A172 (cell line): ENCODE measurements at places on chromosomes 7 and 10. TPM values are rescaled to one million over a fixed set of nuclear protein-coding genes. Genes with fewer than 3 reads are reported as not detected.
A peak's percentile ranks its signal among the peaks of the same experiment; 100 is the strongest.

GRCh38 chr7:79709574-79710409 is 256.3 kb upstream of the MAGI2 start:
- DNase-seq: peak; percentile 81

DNA sequence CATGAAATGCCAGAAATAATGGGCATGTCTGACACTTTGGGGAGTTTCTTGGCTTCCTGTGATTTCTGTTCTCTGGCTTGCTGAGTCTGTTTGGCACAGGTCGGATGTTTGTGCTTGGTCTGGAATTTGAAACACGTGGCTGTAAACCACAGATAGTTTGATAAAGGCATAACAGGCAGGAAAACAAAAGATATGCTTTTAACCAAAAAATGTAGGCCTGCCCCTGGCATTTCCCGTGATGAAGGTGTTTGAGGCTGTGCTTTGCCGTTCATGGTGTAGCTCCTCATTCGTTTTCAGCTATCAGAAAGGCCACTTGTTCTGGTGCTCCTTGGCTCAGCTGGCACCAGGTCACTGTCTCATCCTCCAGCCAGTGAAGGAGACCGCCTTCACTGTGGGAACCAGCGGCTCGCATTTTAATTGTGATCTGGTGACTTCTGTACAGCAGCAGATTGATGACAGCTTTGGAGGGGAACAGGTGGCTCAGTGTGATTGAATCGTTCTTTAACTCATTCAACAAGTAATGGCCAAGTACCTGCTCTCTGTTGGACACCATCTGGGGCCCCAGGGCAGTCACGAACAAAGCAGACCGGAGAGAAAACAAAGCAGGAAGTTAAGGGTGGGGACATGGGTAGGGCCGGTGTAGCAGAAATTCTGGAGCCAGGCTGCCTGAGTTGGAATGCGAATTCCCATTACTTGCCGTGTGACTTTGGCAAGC is 111.5 kb downstream of the CCNY start:
- DNase-seq: peak; percentile 87

MRM2 gene
- total RNA-seq: 62.2 TPM in 2 replicates

- DNase-seq: no peak
These were observed 619 bp upstream of the LMTK2 start for GRCh38 chr7:98105942-98106544.

MUC3A gene
- not detected in 2 replicates for total RNA-seq

- DNase-seq: no peak
These were observed 72.5 kb upstream of the NKX6-2 start for GRCh38 chr10:132858121-132859081.

DNA sequence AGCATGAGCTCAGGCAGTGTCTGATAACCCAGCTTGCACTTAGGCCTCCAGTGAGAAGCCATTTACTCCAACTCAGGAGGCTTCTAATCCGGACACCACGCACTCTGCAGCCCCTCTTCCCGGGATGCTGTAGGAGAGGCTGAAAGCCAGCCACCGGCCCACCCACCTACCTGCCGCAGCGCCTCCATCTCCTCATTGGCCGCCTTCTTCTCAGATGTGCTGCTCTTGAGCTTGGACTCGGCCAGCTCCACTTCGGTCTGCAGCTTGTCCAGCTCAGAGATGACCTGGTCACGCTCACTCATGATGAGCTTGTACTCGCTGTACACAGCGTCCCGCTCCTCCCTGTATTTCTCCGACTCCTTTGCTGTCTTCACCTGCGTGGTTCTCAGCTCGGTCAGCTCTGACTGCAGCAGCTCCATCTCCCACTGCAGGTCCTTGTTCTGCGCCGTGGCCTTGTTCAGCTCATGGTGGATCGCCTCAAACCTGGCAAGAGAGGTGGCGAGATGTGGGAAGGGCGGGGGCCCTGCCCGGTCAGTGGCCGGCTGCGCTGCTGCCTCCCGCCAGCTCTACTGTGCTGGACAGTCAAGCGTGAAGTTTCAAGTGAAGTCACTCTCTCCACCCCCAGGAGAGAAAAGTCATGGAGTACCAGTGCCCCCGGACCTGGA is 84.7 kb downstream of the DLG5 start:
- DNase-seq: no peak

VPS26A gene
- total RNA-seq: 46.3 and 46.6 TPM in 2 replicates

GRCh38 chr7:157627033-157627432 is 290.2 kb downstream of the DNAJB6 start:
- DNase-seq: no peak

- DNase-seq: no peak
These were observed 13.4 kb upstream of the DNAAF5 start for GRCh38 chr7:713139-713457.

SPDYE8 gene
- not detected in 2 replicates for total RNA-seq

GRCh38 chr10:82148764-82149163 is 273.8 kb downstream of the NRG3 start:
- peak; percentile 15 for DNase-seq

GRCh38 chr10:49212783-49213182 is 24.6 kb upstream of the TMEM273 start:
- DNase-seq: no peak

SKIDA1 gene
- 0.53 and 2.4 TPM in 2 replicates for total RNA-seq

PKD1L1 gene
- total RNA-seq: 0.69 TPM in 1 of 2 replicates, not detected in the other

- no peak for DNase-seq
These were observed 44.3 kb upstream of the MSMB start for GRCh38 chr10:46090258-46090812.

UNCX gene
- not detected in 2 replicates for total RNA-seq

TAF6 gene
- 56.2 and 57.3 TPM in 2 replicates for total RNA-seq

HIBADH gene
- 120 and 123 TPM in 2 replicates for total RNA-seq

DNA sequence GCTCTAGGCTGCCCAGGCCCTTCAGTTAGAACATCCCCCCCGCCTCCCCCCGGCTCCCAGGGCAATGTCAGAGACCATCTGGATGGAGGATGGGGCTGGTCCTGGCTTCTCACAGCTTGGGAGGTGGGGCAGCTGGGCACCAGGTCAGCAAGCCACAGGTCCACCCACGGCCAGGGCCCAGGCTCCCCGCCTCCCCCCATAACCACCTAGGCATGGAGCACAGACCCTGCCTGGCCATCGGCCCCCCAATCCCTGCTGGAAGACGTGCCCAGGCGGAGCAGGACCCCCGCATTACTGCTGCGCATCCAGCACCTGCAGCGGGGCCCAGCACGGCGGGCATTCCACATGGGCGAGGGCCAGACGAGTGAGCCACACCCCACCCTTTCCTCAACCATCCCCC is 169.6 kb downstream of the ELFN1 start:
- DNase-seq: no peak

DOCK1 gene
- total RNA-seq: 20.3 and 29.8 TPM in 2 replicates

DNA sequence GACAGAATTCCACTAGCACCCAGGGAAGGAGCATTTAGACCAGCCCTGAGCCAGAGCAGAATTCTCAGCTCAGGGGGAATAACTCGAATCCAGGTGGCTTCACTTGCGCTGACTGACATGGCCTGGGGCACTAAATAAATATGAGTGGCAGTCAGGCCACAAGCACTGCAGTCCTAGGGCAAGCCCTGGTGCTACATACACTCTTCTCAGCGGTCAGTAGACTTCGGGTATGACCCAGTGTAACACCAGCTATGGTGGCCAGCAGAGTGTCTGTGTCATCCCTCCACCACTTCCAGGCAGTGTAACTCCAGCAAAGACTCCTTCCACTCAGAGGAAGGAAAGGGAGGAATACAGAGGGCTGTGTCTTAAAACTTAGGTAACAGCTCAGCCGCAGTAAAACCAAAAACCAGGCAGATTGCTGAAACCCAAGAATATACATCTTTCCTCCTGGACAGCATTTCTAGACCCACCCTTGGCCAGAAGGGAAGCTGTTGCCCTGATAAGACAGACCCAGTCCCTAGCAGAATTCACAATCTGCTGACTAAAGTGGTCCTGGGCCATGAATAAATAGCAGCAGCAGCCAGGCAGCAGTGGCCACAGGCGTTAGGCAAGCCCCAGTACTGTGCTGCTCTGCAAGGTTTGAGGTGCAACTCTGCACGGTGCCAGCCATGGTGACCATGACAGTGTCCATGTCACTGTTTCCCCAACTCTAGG is 77.0 kb downstream of the SNX13 start:
- DNase-seq: no peak

LSM8 gene
- total RNA-seq: 103 TPM in 2 replicates

GRCh38 chr7:69941077-69941651 is 342.9 kb downstream of the AUTS2 start:
- DNase-seq: no peak

LDB3 gene
- 0.10 and 0.31 TPM in 2 replicates for total RNA-seq

DNA sequence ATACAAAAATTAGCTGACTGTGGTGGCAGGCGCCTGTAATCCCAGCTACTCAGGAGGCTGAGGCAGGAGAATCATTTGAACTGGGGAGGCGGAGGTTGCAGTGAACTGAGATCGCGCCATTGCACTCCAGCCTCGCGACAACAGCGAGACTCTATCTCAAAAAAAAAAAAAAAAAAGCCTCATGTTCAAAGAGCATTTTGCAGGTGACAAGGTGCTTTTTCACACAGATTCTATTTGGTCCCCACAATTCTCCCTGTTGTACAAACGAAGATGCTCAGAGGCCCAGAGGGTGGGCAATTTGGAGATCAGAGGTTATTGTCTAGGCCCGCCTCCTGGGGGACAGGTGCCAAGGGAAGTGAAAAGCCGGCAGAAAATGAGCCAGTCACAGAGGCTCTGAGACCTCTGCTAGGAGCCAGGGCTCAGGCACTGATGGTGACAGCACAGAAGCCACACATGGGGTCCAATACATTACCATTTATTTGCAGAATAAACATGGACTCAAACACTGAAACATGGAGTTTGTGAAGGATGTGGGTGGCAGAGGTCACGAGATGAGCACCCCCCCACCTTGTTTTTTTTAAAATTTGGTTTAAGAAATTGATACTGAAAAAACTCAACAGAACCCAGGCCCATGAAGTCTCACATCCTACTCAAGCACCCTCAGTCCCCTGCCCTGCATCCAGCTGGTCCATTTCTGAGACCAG is 882 bp upstream of the GAL3ST4 start:
- no peak for DNase-seq

DNA sequence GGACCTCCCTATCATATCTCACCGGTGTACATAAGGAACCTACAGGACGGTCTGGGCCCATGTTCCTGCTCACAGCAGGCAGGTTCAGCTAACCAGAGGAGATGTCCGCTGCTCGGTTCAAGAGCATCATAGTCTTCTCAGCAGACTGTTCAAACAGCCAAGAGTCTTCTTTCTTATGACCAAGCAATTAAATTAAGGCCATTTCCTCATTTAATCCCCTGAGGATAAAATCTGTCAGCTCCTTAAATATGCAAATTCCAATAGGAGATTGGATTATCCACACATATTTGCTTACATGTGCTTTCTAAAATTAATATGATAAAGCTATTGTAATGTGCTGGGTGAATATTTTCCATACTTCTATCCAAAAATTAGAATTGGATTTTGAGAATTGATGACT is 59.7 kb downstream of the LMBR1 start:
- DNase-seq: no peak

CASTOR2 gene
- total RNA-seq: 10.5 and 12.6 TPM in 2 replicates

DNA sequence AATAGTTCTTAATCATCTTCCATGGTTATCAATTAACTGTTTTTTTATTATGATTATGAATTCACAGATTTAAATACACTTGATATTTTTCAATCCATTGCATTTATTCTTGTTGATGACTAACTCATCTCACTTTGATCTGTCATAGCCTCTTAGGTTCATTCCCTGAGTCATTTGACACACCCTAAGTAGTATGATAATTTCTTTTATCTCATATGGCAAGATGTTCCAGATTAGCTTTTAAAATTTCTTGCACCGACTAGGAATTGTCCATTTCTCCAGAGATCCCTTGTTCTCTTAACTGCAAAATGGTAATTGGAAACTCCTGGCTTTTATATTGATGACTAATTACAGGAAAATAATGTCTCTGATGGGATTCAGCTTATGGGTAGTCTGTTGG is 87.6 kb upstream of the CCDC6 start:
- DNase-seq: no peak

ACHE gene
- total RNA-seq: 1.5 and 2.8 TPM in 2 replicates

SUGCT gene
- total RNA-seq: 3.3 and 4.6 TPM in 2 replicates

DNA sequence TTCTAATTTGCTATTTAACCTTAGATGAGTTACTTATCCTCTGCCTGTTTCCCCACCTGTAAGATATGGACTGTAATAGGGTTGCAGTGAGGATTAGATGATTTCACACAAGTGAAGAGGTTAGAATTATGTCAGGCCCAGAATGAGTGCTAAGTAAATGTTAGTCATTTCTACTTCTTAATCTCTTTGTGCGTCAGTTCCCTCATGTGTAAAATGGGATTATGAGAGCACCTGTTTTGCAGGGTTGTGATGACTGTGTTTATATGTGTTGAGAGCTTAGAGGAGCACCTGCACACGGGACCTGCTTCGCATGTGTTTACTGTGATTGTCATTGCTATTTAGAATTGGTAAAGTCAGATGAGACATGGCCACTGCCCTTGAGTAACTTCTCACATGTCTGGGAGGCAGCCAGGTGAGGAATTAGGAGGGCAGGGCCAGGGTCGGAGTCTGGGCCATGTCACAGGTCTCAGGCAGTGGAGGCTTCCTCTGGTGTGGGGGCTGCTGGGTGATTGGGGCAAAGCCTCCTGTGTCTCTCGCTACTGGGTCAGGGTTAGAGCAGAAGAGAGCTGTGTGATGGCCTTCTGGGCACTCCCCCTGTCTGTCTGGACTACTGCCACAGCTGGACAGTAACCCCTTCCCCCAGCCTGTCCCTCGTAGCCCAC is 106.7 kb downstream of the WDFY4 start:
- DNase-seq: no peak

DNA sequence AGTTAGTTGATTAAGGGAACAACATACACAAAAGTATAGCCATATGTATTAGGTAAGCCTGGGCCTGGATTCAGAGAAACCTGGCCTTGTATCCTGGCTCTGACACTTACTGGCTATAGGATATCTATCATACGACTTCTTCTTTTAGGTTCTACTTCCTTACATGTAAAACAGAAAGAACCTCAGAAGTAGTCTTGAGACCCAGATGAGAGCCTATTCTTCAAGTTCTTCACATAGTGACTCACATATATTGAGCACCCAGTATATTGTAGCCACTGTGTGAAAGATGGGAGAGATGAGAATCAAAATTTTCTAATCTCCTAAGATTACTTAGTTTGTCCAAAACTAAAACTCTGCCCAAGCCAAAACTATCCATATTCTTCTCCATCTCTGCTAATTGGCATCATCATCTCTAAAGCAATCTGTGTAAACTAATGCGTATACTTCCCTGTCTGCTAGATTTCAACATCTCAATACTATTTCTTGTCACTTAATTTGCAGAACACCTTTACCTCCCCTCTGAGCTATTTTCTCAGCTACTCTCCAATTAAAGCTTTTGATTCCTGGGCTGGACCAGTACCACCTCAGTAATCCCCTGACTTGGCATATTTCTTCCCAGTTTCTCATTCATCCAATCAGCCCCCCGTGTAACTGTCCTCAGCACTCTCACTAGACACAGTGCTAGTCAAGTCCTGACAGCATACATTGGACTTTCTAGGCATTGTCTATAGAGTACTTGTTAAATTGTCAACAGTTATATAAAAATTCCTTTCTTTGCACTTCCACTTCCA is 53.5 kb upstream of the MET start:
- DNase-seq: no peak

GRCh38 chr7:424301-424935 is 95.2 kb downstream of the PDGFA start:
- no peak for DNase-seq

OTUD1 gene
- total RNA-seq: 2.3 and 4.7 TPM in 2 replicates

- DNase-seq: no peak
These were observed 259.3 kb upstream of the TMEM72 start for GRCh38 chr10:44651834-44652233.

STEAP4 gene
- total RNA-seq: 0.29 TPM in 1 of 2 replicates, not detected in the other

PRSS2 gene
- total RNA-seq: not detected in 2 replicates

COG5 gene
- 28.1 and 84.0 TPM in 2 replicates for total RNA-seq

CALML5 gene
- not detected in 2 replicates for total RNA-seq
